ENCODE measurements at places on chromosomes 1 and 21.

- no peak for DNase-seq
Measured at GRCh38 chr1:77757603-77758002, 2.0 kb downstream of the USP33 start.

- no peak for DNase-seq
Measured at GRCh38 chr21:35829067-35829466, 231.3 kb downstream of the SETD4 start.

GRCh38 chr1:109502364-109502851 lies 7.1 kb downstream of the AMIGO1 start:
- peak; percentile 89 for DNase-seq

- no peak for DNase-seq
Measured at GRCh38 chr21:45202889-45203288, 84.8 kb downstream of the POFUT2 start.

DNA sequence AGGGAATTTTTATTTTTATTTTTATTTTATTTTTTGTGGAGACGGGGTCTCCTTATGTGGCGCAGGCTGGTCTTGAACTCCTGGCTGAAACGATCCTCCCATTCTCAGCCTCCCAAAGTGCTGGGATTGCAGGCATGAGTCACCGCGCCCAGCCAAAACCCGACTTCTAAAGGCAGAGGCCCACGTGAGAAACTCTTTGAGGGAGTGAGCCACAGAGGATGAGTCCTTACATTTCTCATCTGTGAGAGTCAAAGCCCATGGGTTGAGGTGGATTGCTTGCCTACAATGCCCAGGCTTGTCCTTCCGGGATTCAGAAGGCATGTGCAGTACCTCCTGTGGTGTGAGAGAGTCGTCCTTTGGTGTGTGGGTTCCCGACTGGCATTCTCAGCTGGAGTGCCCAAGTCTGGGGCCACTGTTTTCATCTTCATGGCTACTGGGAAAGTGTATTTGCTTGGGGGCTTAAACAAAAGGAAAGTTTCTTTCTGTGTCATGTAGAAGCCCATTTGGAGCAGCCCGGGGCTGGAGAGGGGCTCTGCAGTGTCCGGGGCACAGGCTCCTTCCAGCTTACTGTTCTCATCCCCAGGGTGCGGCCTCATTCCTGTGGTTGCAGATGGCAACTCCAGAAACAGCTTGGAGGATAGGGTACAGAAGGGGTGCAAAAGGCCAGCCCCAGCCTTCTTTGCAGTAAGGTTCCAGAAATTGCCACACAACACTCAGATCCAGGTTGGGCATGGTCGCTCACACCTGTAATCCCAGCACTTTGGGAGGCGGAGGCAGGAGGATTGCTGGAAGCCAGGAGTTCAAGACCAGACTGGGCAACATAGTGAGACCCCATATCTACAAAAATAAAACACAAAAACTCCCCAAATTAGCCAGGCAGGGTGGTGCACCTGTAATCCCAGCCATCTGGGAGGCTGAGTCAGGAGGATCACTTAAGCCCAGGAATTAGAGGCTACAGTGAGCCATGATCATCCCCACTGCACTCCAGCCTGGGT lies 29.4 kb upstream of the CSF3R start:
- no peak for DNase-seq

GRCh38 chr1:22031214-22031962 lies 21.1 kb upstream of the CDC42 start:
- peak; percentile 59 for DNase-seq

- no peak for DNase-seq
Measured at GRCh38 chr1:234961456-234962339, 166.9 kb downstream of the TOMM20 start.

GRCh38 chr1:26545969-26546323 lies 16.4 kb downstream of the RPS6KA1 start:
- no peak for DNase-seq

GRCh38 chr1:235409042-235409820 lies 42.0 kb downstream of the TBCE start:
- no peak for DNase-seq

GRCh38 chr1:87939444-87939843 lies 610.8 kb downstream of the LMO4 start:
- DNase-seq, result no peak

DNA sequence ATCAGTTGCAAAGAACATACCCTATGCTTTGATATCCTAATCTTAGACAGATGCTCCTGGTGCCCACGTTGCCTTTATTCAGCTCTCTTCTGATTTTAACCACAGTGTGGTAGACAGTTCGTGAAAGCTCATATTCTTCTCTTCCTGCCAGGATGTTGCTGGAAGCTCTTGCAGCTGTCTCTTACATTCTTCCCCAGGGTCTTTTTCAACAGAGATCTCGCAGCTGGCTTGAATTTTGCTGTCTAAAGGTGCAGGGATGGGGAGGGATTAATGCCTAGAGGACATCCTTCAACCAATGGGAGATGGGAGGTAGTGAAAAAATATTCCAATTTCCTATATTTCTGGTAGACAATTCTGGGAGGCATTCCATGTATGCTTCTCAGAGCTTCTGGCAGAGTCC lies 150.0 kb upstream of the APP start:
- no peak for DNase-seq

GRCh38 chr1:1826356-1827088 lies 48.3 kb upstream of the NADK start:
- no peak for DNase-seq

- DNase-seq, result no peak
Measured at GRCh38 chr1:226006686-226007085, 7.5 kb upstream of the SDE2 start.

GRCh38 chr1:33826311-33826710 lies 37.6 kb upstream of the HMGB4 start:
- DNase-seq, result no peak

- no peak for DNase-seq
Measured at GRCh38 chr1:172530000-172530399, 3.0 kb upstream of the SUCO start.

- no peak for DNase-seq
Measured at GRCh38 chr1:171173069-171173468, 12.0 kb upstream of the FMO2 start.

DNA sequence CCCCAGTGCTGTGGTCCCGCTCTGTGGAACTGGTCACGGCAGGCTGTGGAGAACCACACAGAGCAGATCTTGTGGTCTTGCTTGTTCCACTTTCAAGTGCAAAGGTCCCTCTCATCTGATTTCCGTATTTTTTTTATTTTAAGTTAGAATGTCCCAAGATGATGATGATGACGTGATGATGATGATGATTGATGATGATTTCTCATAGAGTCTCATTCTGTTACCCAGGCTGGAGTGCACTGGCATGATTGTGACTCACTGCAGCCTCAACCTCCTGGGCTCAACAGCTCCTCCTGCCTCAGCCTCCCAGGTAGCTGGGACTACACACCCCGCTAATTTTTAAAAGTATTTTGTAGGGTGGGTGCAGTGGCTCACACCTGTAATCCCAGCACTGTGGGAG lies 12.2 kb downstream of the EVA1C start:
- no peak for DNase-seq

GRCh38 chr1:67945733-67946374 lies 104.6 kb downstream of the DIRAS3 start:
- DNase-seq, result no peak

GRCh38 chr1:208051651-208052050 lies 140.7 kb upstream of the CD34 start:
- DNase-seq, result no peak

DNA sequence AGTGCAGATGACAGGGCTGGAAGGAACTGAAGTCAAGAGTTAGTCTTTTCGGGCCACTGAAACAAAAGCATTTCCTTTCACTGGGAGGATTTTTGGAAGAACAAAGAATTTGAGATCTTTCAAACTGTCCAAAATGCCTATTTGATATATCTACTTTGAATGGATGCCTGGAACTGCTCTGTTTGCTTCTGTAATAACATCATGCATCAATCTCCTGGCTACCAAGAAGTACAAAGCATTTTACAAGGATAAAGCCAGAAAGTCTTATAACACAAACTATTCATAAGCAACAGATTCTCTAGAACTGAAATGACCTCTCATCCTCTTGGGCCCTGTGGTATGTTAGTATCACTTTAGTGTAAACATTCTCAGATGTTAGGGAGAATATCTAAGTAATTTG lies 18.2 kb upstream of the RHOU start:
- DNase-seq, result no peak

GRCh38 chr1:171994293-171994692 lies 153.0 kb downstream of the DNM3 start:
- DNase-seq, result no peak

DNA sequence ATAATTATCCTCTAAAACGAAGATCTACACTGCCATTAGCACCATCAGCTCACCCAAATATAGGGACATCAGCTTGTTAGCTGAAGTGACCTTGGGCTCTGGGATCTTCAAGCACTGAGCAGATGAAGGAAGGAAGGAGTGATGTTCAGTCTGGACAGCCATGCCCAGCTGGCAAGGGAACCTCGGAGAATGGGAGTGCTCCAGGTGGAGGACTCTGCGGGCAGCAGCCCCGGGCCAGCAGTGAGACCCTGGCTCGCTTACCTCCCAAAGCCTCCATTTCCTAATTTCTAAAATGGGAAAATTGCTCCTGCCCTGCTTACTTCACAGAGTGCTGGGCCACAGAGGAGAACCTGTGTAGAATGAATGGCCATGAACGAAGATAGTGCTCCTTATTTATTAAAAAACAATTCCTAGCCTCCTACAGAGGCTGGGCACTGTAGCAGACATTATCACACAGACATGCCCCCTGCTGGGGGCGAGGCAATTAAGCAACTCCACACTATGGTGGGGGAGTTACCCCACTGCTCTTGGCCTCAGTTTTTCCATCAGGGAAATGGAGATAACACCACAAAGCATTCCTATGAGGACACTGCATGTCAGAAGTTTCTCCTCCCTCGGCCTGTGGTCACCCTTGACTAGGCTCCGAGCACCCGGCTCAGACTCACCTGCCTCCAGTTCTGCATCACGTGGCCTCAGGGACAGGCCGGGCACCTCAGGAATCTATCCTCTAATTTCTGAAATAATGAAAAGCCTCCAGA lies 117.6 kb downstream of the KCNN3 start:
- no peak for DNase-seq

DNA sequence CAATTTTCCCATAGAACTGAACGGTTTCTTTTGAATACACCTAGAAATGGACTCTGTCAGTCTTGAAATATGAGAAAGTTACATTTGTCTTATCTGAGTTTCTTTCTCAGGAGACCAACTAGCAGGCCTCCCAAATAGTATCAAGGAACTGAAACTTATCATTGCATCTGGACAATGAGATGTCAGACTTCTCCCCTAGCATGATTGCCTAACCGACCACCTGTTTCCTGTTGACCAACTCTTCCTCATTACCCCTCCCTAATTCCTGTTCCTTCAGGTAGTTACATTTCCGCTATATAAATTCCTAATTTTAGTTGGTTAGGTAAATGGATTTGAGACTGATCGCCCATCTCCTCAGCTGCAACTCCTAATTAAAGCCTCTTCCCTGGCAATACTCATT lies 1587.3 kb downstream of the NCAM2 start:
- no peak for DNase-seq

DNA sequence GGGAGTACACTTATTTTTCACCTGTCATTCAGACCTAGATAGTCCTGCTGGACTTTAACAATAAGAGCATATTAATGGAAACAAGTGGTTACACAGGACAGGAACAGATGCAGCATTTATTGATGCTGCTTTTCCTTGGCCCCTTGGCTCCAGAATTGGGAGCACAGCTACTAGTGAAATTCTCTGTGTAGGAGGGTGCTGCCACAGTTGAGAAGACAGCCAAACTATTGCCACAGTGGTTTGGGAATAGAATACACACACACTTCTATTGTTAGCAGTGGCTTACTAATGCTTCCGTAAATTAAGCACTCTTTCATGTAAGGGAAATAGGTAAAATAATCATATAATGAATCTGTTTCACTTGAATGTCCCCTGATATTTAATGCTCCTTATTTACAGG lies 105.3 kb upstream of the TENT5C start:
- no peak for DNase-seq

DNA sequence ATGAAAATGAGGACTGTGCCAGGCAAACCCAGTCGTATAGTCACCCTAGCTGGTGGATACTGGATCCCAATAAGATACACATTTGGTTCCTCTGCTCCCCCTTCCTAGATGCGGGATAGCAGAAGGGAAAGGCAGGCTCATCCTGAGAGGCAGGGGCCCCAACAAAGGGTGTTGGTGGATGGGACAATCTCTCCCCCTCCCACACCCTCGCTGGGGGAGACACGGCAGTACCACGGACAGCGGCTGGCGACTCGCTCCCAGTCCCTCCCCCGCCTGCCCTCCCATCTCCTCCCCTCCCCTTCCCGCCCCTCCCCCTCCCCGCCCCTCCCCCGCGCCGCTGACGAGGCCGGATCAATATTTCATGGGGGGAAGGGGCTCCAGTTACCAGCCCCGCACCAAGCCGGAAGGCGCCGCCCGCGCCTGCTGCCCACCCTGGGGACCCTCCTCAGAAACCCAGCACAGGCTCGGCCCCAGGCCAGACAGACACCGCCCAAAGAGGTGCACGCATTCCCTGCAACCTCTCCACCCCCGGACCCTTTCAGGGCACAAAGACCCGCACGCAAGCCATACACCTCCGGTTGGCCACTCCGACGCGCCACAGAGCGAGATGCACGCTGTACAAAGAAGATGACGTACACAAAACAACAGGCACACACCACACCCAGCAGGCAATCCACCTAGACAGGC lies 11.5 kb downstream of the RIMS3 start:
- DNase-seq, result no peak

DNA sequence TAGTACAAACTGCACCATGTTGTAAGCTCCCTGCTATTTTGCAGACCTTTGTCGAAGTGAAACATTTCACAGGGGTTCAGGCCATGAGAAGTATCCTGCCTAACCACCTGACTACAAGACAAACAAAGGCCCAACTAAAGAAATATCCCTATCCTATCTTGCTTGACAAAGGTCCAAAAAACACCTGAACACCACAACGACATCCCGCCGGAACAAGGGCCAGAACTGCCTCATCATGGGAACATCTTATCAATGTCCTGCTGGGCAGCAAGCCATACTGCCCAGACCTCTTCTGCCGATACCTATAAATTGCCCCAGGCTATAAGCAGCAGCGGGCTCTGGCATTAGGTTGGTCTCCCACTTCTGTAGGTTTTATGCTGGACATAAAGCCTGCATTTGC lies 12.3 kb downstream of the MYSM1 start:
- no peak for DNase-seq

DNA sequence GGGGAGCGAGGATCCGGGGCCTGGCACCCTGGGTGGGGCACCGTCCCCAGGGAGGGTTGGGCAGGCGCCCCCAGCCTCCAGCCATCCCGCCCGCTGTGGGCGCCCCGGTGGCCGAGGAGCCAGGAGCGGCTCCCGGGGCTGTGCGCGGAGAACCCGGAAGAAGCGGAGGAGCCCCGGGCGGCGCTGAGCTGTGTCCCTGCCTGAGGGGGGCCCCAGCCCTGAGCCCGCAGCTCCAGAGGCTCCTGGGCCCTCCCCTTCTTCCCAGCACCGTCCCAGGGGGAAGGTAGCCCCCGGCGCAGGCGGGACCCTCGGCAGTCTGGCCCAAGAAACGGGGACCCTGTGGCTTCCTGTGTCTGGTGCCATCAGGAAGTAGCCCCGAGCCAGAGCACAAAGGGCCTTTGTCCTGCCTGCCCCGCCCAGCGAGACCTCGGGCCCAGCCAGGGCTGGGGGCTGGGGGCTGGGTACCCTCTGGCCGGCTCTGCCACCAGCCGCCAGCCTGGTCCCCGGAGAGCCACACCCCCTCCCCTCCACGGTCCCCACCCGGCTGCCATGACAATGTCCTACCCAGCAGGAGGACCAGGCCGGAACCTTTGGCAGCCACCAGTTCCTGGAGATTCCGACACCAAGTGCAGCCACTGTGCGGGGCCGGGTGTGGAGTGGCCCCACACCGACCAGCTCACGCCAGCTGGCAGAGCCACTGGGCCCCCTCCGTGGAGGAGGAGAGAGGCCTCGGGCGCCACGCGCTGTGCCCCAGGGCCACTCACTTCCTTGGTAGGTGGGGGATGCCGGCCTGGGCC lies 15.6 kb upstream of the TTLL10 start:
- DNase-seq, result peak; percentile 24

GRCh38 chr1:33234131-33234530 lies 22.2 kb upstream of the ZNF362 start:
- DNase-seq, result no peak
